ENCODE measurements at places on chromosomes 11 and 22. TPM values are rescaled to one million over a fixed set of nuclear protein-coding genes. Genes with fewer than 3 reads are reported as not detected.

DNA sequence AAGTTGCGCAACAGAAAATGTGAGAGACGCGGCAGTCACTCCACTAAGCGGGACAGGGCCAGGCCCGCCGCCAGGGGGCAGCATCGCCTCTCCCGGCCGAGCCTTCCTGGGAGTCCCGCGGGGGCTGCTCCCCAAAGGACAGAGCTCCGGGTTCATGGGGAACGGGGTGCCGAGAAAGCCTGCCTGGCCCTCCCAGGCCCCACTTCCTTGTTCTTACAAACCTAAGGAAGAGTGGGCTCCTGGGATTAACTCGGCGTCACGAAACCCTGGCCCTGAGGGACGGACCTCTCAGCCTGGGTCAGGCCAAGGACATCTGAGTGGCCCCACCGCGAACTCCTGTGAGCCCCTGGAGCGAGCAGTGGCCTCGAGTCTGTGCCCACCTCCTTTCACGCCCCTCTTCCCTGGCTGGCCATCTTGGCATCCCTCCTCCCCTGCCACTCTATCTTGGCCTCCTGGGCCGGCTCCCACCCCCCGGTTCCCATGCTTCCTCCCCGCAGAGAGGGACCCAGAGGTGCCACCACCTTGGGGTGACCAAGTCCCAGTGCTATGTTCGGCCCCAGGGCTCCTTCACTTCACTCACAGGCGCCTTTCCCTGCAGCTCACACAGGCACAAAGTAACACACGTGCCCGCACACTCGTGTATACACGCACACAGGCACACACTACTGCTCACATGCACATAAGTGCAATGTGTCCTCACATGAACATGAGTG lies 99.9 kb upstream of the FGF3 start:
- peak; percentile 63 for DNase-seq

DNA sequence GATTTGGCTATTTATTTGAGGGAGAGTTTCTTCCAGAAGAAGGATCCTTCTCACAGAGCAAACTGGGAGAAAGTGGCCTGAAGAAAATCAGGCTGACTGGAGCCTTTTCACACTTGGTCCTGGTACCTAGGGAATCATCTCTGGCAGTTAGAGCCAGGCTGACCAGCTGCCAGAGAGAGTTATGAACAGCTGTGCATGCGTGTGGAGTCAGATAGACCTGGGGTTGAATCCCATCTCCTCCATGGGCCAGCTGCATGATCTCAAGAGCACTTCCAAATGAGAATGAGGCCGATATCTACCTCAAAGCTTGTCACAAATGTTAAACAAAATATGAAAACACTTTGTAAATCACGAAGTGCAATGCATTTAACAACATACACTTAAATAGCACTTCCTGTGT lies 390.0 kb downstream of the TENM4 start:
- DNase-seq, result no peak

- DNase-seq, result no peak
Observed at GRCh38 chr22:38829485-38829884, 14.3 kb downstream of the NPTXR start.

MYO18B gene
- polyA plus RNA-seq, result 0.13 TPM

Data from left renal cortex interstitium (tissue), 4 donors.